ENCODE measurements at places on chromosomes 4 and X.
A peak's percentile ranks its signal among the peaks of the same experiment; 100 is the strongest.

DNA sequence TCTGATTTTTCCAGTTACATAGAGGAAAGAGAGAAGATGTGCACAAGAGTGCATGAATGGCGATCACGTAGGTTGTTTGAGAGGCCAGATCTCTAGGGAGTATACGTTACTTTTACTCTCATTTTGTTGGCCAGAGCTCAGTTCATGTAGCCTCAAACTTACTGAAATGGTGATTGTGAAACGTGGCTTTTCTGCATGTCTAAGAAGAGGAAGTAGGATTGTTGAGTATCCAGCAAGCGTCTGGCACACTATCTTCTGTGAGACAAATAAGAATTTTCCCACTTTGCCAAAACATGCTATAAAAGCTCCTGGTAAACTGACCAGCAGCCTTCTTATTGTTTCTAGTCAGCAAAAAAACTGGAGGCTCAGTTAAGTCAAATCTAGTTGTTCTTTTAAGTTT is 264.5 kb upstream of the EMCN start:
- no peak for DNase-seq

DNA sequence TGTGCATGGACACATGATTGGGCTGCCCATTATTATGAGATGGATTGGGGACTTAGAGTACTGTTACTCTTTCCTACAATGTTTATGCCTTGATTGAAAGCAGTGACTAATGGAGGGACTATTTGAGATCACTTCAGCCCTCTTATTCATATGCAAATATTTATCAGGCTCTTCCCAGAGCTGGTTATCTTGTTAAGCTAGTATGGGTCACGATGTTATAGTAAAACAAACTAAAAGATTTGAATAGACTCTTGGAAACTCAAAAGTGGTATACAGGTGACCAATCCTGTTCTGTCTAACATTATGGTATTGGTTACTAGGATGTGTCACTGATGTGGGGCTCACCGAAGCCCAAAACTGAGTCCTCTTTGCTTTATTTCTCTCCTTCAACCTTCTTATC is 306.2 kb upstream of the CASK start:
- no peak for DNase-seq

- no peak for DNase-seq
Measured at GRCh38 chrX:112066813-112067212, 15.8 kb downstream of the TRPC5 start.

DNA sequence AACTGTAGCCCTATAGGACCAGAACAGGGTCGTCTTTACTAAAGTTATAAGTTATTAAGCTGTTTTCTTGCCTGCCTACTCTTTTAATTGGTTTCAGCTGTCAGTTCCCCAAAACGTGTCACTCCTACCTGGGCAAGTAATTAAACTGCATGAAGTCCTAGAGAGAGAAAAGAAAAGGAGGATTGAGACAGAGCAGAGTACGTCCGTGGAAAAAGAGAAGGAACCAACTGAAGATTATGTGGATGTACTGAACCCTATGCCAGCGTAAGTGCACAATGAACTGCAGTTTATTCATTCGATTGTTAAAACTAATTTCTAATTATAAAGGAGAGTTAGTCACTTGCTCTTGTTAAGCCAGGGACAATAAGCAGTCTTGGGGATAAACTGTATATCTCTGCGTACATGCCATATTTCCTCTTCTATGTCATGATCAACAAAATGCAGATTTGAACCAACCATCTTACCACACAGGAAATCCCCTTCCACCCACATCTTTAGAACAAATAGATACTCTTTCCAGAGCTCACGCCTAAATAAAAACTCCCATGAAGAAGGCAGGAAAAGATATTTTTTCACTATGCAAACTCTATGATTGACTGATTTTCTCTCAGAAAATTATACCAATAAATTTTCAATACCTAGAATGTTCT is 22.8 kb downstream of the STAP1 start:
- DNase-seq = no peak

GRCh38 chr4:33579951-33580350 is 2664.4 kb downstream of the ARAP2 start:
- DNase-seq = no peak

- no peak for DNase-seq
Measured at GRCh38 chr4:151940926-151941617, 180.3 kb upstream of the GATB start.

- DNase-seq = no peak
Measured at GRCh38 chr4:88575186-88575585, 17.1 kb upstream of the HERC3 start.

GRCh38 chr4:122044501-122044900 is 92.6 kb upstream of the TRPC3 start:
- no peak for DNase-seq

DNA sequence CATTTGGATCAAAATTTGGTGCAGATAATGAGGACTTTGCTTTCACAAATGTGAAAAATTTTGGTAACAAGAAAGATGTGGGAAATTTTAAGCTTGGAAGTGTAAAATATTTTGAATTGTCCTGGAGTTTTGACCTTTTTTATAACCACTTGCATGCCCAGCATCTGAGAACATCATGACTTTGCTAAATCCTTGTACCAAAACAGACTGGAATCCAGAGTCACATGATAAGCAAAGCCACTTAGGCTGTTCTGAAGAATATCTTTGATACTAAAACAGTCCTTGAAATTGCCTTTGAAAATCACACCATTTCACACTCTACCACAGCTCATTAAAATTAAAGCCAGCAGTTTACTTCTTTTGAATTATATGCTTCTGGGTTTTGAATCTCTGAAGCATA is 2.5 kb upstream of the PPM1K start:
- no peak for DNase-seq

DNA sequence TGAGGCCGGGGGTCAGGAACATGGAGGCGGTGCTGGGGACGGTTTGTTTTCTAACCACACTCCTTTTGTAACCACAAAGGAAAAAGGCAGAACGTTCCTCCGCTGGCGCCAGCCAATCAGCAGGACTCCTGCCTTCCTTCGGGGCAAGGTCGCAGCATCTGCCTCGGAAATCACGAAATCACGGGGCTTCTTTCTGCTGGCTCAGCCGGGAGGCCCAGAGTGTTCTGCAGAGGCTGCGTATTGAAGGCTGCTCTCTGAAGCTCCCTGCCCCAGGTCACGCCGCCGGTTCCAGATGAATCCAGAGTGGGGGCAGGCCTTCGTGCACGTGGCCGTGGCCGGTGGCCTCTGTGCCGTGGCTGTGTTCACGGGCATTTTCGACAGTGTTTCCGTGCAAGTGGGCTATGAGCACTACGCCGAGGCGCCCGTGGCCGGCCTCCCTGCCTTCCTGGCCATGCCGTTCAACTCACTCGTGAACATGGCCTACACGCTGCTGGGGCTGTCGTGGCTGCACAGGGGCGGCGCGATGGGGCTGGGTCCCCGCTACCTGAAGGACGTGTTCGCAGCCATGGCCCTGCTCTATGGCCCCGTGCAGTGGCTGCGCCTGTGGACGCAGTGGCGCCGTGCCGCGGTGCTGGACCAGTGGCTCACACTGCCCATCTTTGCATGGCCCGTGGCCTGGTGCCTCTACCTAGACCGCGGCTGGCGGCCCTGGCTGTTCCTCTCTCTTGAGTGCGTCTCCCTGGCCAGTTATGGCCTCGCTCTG is 9.4 kb downstream of the TMEM187 start:
- DNase-seq = no peak

GRCh38 chr4:20418861-20419451 is 167.3 kb downstream of the SLIT2 start:
- peak; percentile 41 for DNase-seq

GRCh38 chrX:1387141-1387776 is 4.7 kb downstream of the SLC25A6 start:
- DNase-seq = no peak

GRCh38 chr4:156961196-156962057 is 10.2 kb downstream of the PDGFC start:
- DNase-seq = no peak

DNA sequence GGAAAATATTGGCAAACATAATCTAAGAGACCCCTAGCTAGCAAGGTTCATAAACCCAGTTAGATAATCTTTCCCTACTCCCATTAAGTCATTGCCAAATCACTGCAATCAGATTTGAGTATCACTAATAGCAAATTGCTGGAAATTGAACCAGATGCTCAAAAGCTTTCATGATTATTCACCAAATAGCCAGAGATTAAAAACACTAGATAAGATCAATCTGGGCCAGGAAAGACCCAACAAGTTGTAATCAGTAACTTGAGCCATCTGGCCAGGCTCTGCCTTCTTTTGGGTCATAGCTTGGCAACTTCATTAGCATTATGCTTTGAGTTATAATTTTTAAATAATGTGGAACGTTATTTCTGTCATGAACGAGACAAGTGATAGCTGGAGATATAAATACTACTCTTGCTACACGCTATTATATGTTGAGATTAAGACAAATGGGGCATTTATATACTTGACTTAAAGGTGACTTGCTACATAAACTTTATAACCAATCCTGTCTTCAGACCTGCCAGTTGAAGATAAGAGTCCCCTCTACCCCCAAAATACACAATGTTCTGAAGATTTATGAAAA is 196.6 kb upstream of the EDNRA start:
- DNase-seq = no peak

DNA sequence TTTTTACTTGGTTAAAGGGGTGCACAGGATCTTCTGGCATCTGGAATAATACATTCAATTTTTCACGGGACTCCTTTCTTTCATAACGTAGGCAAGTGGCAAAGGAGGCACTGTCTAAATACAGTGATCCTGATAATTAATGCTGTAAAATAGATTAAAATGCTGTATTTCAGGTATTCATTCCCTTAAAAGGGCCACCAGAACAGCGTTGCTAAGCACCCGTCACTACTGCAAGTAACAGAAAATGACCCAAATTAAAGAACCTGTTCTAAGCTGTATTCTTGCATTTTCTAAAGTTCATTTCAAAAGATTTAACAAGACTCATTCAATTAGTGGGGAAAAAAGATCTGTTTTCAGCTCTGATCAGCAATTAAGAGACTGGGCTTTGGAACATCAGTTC is 208.2 kb downstream of the TENM3 start:
- no peak for DNase-seq

DNA sequence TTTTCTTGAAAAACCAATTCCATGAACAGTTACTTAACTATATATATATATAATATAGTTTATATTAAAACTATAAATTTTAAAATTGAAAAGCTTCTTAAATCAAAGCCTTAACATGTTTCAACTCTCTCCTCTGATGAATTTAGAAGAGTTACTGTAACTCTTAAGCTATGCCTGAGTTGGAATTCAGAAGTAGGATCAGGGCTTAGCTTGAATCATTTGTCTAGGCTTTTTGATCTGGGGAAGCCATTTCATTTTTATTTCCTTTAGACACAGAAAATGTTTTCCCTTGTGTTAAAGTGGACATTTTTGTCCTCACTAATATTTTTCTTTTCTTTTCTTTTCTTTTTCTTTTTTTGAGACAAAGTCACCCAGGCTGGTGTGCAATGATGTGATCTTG is 40.4 kb upstream of the PDLIM5 start:
- no peak for DNase-seq

- no peak for DNase-seq
Measured at GRCh38 chr4:7823416-7823824, 116.2 kb downstream of the AFAP1 start.

GRCh38 chr4:180564026-180564425 is 1679.2 kb upstream of the TENM3 start:
- DNase-seq = no peak

GRCh38 chr4:121514443-121514842 is 133.6 kb upstream of the QRFPR start:
- no peak for DNase-seq

DNA sequence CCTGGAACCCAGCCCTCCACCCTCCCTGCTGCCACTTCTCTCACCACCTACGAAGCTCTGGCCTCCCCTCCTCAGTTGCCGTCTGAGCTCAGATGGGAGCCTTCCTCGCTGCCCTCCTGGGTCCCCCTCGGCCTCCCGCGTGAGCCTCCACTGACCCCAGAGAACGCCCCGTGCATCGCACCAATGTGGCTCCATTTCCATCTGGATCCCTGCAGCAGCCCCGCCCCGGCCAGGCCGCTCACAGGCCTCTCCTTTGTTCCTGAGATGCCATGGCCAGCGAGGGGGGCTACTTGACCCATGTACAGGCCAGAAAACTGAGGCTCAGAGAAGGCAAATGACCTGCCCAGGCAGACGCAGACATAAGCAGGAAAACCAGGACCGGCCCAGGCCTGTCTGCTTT is 242.4 kb upstream of the PSAPL1 start:
- DNase-seq = no peak

GRCh38 chr4:20260821-20261220 is 9.1 kb downstream of the SLIT2 start:
- DNase-seq = no peak

GRCh38 chrX:154602226-154602625 is 16.9 kb downstream of the CTAG1B start:
- DNase-seq = no peak

- no peak for DNase-seq
Measured at GRCh38 chr4:116275006-116275405, 810.4 kb downstream of the TRAM1L1 start.

DNA sequence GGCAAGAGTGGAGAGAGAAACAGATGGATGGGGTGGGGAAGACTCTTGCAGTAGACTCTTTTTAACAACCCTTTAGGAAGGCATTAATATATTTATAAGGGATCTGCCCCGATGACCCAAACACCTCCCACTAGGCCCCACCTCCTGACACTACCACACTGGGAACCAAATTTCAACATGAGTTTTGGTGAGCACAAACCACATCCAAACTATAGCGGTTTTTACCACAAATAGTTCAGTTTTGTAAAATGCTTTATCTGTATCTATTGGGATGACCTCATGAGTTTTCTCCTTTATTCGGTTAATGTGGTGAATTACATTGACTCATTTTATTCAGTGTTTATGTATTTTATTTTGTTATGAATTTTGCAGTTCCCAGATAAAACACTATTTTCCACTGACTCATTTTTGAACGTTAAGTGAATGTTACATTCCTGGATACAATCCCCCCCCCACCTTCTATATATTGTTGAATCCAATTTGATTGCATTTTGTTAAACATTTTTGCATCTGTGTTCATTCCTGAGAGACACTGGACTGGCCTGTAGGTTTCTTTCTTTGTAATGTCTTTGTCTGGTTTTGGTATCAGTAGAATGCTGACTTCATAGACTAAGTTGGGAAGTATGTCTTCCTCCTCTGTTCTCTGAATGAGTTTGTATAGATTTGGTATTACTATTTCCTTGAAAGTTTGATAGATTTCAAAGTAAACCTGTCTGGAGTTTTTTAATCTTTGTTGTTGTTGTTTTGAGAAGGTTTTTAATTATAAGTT is 13.9 kb upstream of the CPLX1 start:
- no peak for DNase-seq

DNA sequence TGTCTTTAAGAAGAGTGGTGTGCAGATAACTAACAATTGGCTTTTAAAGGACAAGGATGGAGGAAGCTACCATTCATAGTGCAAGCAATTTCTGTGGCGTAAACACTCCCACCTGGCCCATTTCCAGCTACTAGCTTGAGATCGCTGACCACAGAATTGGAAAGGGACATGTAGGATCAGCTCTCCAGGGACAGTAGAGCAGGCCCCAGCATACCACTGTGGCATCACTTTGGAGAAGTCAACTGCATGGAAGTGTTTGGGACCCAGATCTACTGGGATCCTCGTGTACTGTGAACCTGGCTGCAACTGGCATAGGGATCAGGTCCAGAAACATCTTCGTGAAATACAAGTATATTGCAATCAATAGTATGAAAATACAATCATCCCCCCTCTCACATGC is 515.0 kb downstream of the INPP4B start:
- DNase-seq = no peak
